ENCODE measurements at places on chromosomes 6 and 20.

GRCh38 chr20:53079828-53080686, 107.9 kb downstream of the TSHZ2 start:
- no peak for DNase-seq

GRCh38 chr20:41566896-41567527, 51.2 kb downstream of the CHD6 start:
- no peak for DNase-seq

GRCh38 chr6:69422475-69422874, 374.3 kb downstream of the LMBRD1 start:
- no peak for DNase-seq

GRCh38 chr6:125868678-125869395, 78.1 kb downstream of the NCOA7 start:
- DNase-seq, result no peak

Measured in stimulated activated CD4-positive, alpha-beta T cell treated with anti-CD3 and anti-CD28 coated beads, Interleukin-15, amount 100 ng/mL, for 1 hour (primary cell).